ENCODE measurements at places on chromosomes 3 and 15. TPM values are rescaled to one million over a fixed set of nuclear protein-coding genes. Genes with fewer than 3 reads are reported as not detected.

GMPS gene
- 28.1 TPM for total RNA-seq

DNA sequence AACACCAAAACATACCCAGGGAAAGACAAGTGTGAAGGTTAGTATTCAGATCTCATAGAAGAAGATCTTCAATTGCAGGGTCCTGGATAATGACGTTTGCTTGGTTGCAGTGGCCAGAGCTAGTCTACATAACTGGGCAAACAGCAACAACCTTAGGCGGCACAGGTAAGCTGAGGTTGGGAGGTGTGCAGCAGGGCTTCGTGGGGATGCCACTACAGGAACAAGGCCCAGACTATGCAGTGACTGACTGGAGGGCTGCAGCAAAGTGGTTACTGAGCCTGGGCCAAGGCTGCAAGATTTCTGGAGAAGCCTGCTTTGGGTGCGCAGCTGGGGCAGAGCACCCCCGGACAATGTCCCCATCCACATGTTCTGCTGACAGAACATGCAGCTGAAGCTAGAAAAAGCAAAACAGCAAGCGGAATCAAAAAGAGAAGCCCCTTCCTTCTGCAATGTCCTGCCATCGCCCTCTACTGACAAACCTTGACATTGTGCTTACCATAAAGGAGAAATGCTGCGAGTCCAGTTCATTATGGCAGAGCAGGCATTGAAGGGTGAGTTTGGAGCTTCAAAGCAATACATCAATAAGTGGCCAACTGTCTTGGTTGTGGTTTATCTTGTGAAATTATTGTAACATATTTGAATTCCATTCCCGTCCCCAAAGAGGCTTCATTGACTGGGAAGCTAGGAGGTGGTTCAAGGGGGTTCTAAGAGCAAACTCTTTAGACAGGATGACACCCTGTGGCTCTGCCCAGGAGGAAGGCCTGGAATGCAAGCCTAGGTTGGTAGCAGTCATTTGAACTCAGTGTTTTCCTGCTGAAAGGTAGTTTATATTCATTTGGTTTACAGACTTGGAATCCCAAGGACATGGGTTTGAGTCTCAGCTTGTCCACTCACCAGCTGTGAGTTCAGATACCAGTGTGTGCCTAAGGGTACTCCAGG, 217.0 kb downstream of the PDCD6IP start:
- DNase-seq, result no peak

GRCh38 chr15:60191016-60191415, 186.9 kb downstream of the FOXB1 start:
- DNase-seq, result no peak

- DNase-seq, result no peak
These were observed at the start of gene MKRN3 for GRCh38 chr15:23565395-23566070. TSS of gene MKRN3 (plus strand) at chr15:23565674. CDS start at chr15:23565783, 109 bp downstream.

- DNase-seq, result peak; percentile 86
These were observed 27.0 kb downstream of the HMCES start for GRCh38 chr3:129305592-129306091.

CYP1A2 gene
- total RNA-seq, result not detected

- no peak for DNase-seq
These were observed 32.2 kb upstream of the TAMM41 start for GRCh38 chr3:11878837-11879236.

DNA sequence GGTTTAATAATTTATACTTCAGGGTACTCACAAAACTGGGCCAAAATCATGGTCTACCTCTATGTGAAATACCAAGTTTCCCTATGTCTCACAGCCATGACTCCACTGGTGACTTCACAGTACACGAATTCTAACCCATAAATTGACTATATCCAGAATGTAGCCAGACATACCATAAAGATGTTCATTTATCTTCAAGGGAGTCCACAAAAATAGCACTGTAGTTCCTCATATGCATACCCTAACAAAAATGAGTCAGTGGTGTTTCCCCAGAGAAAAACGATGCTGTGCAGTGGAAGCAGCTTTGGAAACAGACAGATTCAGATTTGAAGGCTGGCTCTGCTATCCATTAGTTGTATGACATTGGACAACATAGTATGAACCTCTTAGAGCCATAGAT, 438.8 kb downstream of the FHIT start:
- no peak for DNase-seq

CGGBP1 gene
- 42.0 TPM for total RNA-seq

- no peak for DNase-seq
These were observed 25.7 kb upstream of the DYNC1LI1 start for GRCh38 chr3:32596282-32596908.

UTS2B gene
- total RNA-seq, result not detected

DNA sequence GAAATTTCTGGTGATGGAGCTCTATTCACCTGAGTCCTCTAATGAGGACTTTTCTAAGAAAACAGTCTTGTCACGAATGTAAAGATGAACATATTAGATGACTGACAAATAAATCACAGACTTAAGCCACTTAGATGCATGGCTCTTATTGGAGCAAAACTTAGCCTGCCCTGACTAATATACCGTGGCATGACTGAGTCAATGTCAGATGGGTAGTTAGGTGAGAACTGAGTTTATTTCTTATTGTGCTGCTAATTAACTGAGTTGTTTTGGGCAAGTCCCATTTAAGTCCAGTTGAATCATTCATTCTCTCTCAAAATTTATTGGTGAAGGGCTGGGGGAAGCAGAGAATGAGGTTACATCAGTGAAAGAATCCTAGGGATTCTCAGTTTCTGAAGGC, 459.8 kb downstream of the MCTP2 start:
- no peak for DNase-seq

DNA sequence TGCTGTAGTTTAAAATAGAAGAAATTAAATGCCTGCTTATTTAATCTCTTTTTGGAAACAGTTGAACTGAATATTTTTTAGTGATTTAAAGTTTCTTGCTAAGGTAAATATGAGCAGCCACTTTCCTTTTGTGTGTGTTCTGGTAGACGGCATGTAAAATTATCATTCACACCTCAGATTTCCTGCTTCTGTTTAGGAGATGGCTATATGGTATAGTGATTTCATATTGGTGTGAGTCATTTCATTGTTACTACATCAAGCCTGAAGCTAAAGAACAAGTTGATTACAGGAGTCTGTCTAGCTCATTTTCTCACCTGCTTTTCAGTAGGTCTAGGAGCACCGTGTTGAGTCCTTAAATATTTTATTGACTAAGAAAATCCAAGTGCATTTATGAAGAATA, 2.2 kb downstream of the LRCH3 start:
- DNase-seq, result no peak

All from heart left ventricle (tissue), 16 donors.